ENCODE measurements at places on chromosomes 3 and 15.

- DNase-seq, result no peak
Measured at GRCh38 chr3:16816048-16816780, 68.5 kb upstream of the PLCL2 start.

- no peak for DNase-seq
Measured at GRCh38 chr3:189834462-189834861, 203.3 kb downstream of the TP63 start.

DNA sequence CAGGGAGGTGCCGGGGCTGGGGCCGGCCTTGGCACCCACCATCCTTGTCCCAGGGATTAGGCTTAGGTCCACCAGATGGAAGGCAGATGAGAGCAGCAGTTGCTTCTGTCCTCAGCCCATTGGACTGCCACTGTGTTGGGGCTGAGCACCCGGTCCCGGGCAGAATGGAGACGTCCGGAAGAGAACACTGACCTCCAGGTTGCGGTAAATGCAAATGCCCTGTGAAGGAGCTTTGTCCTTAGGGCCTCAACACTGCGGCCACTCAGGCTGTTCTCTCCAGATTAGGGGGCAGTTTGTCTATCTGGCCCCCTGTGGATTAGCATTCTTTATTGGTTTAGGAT is at the start of gene SERINC4:
Gene SERINC4, minus strand, starts transcription at position 276 of the 341 bp plus-strand sequence. Its CDS starts 234 bp downstream, at position 42.
- DNase-seq, result no peak

DNA sequence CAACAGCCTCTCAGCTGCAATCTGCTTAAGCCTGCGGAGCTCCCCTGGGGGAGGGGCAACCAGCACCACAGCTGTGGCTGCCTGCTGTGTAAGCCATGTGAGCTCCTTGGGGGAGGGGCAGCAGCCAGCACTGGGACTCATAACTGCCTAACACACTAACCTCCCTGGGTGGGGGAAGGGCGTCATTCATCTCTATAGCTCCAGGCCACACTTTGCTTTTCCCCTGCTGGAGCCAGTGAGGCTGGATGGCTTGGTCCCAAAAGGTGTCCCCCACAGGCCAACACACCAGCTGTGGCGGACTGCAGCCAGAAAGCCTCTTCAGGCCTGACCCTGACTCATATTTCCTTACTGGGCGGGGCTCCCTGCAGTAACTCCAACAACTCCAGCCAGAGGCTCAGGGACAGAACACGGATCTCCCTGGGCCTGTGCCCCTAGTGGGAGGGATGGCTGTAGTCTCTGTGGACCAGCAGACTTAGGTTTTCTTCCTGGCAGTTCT is 129.8 kb downstream of the PPM1L start:
- DNase-seq, result no peak

DNA sequence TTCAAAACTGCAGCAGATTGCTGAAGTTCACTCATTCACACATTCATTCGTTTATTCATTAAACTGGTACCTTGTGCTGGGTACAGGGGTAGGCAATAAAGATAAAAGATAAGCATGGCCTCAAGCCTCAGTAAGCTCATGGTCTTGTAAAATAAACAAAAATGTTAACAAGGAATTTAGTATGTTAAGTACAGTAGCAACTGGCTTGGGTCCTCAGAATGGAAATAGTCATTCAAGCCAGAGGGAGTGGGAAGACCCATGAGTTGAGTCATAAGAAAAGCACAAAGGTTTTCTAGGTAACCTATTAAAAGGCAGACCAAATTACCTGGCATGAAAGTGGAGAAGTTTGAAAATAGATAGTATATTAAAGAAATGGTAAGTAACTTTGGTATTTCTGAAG is 163.3 kb downstream of the CDIN1 start:
- DNase-seq, result no peak

DNA sequence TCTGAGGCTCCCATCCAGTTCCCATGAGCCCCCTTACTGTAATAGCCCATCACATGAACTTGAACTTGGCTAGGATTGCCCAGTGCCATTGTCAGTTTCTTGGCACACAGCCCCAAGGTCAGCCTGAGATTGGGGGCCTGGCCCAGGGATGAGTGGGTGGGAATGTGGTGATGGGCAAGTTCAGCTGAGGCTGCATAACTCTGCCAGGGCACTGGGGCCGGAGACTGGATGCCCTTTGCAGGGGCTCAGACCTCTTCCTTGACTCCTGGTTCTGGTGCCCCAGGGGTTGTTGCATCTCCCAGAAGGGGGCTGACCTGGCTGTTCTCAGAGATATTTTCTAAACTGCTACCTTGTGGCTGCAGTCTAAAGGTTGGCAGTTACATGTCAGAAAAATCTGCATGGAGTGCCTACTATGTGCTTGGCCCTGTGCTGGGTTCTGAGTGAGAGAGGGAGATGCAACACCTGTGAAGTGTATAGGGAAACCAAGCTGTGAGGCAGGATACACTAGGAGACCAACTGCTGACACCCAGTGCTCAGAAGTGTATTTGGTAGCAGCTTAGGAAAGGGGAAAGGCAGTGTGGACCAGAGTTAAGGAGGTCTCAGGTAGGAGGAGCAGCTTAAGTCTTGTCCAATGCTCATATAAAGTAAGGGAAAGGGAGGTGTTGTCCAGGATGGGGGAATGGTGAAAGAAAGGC is 74.8 kb upstream of the PRR23C start:
- no peak for DNase-seq

- DNase-seq, result no peak
Measured at GRCh38 chr3:66644549-66644948, 143.7 kb upstream of the LRIG1 start.

DNA sequence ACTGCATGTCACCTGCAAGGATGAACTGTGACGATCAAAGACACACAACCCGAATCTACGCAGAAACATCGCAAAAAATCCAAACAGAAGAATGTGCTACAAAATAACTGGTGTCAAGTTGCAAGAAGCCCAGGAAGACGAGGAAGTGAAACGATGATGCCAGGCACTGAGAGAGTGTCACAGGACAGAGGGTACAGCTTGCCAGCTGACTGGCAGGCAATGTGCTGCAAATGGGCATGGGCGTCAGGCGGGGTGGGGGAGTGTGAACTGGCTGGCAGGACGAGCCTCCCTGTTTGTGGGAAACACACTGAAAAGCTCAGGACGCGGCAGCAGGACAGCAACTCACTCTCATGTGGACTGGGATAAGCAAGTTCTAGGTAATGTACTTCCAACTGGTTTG is 28.9 kb upstream of the OCA2 start:
- peak; percentile 56 for DNase-seq

DNA sequence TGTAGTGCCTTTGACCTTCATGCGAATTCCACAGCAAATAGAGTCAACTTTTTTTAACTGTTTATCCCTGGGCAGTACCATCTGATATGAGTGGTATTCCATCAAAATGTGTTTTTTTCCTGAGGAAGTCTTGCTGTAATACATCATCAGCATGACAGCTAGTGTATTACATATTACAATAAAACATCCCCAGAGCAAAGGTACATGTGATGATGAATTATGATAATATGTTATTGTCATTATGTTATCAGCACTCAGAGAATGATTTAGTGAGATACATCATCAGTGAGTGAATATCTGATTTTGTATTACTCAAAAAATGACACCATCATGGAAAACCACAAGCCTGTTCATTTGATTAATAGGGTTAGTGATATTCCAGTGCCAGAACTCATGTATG is 69.7 kb upstream of the ARL6 start:
- no peak for DNase-seq

DNA sequence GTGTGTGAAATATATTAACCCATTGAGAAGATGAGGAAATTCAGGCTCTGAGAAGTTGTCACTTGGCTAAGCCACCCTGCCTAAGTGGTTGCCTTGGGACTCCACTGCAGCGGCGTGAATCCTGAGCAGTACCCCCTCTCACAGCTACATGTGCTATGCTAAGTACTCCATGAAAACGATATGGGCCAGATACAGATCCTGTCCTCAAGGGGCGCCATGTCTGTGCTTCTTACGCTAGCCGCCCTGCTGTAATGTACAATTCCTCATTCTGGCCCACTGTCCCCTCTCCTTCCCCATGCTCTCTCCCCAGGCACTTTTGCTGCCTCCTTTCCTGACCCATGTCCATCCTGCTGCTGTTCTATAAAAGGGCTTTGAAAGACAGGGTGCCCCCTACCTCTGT is 140.3 kb downstream of the FEZF2 start:
- no peak for DNase-seq

DNA sequence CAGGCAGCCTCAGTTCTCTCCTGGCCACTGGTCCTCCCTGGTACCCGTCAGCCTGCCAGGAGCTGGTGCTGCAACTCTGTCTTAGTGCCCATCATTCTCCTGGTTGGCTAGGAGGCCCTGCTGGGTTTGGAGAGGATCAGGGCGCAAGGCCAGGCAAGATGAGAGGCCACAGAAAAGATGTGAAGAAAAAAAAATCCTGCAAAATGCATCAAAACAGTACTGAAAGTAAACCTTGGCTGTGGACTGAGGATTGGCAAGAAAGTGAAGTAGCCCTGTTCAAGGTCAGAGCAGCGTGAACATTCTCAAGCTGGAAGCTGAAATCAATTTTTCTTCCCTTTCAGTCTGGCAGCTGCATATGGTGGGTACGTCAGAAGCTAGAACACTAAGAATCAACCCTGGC is 74.2 kb downstream of the GTF2E1 start:
- no peak for DNase-seq

All from RWPE2 (cell line).